ENCODE measurements at places on chromosomes 16 and 17.

DNA sequence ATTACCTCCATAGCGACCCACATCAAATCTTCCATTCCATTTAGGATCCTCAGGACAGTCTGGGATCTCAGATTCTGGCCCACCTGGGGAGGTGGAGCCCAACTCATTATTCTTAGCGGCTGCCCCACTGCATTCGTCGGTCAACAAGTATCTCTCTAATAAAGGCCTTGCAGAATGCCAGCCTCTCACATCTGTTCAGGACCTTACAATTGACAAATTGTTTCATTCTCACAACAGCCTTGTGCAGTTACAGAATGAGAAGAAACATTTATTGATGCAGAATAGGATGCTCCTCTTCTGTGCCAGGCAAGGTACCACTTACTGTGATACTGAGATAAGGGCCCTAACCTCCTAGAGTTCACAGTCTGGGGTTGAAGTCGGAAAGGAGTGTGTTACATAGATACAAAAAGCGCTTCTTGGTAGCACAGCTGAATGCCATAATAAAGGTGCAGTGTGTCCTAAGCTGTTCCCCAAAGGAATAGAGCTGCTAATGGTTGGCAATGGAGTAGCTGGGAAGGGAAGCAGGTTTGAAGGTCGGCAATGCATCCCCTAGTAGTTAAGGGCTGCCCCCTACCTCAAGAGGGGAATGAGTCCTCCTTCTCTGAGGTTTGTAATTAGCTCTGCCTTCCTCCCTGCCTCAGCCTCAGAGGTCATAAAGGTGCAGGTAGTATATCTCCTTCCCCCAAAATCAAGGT, 2.3 kb upstream of the MPP2 start:
- no peak for DNase-seq

DNA sequence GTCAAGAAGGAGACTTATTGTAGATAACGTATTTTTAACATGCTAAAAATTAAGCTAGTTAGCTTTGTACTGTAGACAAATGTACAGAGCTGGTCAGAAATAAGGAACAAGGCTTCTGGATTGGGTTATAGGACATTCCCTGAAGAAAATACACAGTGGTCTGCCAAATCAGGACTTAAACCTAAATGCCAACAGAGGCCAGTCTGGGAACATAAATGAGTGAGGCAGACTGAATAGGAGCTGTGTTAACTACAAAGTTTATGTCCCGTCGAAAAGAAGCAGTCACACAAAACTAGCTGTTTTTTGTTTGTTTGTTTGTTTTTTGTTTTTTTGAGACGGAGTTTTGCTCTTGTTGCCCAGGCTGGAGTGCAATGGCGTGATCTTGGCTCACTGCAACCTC, 120.4 kb upstream of the C17orf78 start:
- DNase-seq: no peak

GRCh38 chr16:3256866-3257465, 533 bp upstream of the MEFV start:
- peak; percentile 5 for DNase-seq

DNA sequence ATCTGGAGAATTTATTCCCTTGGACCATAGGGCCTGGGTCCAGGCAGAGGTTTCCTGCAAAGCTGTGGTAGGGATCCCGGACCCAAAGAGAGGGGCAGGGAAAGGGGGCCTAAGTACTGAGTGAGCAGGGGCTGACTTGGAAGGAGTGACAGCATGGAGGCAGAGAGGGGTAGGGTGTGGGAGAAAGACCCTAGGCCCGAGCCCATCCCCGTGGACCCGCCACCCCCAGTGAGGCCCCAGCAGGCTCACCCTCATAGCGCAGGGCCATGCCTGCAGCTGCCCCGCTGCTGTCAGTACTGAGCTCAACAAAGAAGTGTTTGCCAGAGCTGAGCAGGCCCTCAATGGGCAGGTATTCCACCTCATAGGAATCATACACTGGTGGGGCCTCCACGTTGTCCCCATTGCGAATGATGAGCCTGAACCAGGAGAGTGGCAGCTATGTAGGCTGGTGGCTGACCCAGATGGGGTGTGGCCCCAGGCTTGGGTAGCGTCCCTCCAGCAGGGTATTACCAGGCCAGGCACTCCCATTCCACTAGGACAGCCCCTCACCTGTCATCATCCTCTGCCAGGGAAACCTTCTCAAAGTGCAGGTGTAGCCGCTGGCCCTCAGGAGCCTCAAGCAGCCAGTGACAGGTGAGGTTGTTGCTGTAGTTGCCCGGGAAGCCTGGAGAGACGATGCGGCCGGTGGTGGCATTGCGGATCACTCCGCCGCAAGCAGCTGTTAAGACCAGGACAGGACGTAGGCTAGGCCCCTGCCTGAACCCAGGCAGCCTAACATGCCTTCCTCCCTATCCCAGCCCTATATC, 9.1 kb upstream of the PHF12 start:
- no peak for DNase-seq

DNA sequence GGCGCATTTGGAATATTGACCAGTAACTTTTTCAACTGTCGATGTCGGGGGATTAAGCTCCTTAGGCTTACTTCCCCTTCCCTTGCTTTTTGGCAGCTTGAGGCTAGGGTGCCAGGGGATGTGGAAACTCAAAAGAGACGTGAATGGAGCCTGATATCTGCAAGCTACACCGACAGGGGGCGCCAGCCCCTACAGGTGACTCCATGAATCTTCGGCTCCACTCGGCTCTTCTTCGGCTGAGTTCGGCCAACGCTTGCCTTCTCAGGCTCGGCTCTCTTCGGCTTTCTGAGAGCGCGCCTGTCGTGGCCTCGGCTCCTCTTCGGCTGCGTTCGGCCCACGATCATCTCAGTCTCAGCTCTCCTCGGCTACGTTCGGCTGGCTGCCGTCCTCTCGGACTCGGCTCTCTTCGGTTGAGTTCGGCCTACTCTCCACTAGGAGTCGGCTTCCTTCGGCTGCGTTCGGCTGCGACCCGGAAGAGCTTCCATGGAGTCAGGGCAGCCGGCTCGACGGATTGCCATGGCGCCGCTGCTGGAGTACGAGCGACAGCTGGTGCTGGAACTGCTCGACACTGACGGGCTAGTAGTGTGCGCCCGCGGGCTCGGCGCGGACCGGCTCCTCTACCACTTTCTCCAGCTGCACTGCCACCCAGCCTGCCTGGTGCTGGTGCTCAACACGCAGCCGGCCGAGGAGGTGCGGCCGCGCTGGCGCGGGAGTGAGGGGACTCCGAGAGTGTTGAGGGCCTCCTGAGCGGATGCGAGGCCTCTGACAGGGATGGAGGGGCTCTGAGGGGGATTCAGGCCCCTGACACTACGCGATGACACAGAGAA, at the start of gene ERCC4:
TSS of gene ERCC4 (plus strand) at position 472 of the 827 bp plus-strand sequence. CDS start at position 484, 12 bp downstream.
- DNase-seq: peak; percentile 99

DNA sequence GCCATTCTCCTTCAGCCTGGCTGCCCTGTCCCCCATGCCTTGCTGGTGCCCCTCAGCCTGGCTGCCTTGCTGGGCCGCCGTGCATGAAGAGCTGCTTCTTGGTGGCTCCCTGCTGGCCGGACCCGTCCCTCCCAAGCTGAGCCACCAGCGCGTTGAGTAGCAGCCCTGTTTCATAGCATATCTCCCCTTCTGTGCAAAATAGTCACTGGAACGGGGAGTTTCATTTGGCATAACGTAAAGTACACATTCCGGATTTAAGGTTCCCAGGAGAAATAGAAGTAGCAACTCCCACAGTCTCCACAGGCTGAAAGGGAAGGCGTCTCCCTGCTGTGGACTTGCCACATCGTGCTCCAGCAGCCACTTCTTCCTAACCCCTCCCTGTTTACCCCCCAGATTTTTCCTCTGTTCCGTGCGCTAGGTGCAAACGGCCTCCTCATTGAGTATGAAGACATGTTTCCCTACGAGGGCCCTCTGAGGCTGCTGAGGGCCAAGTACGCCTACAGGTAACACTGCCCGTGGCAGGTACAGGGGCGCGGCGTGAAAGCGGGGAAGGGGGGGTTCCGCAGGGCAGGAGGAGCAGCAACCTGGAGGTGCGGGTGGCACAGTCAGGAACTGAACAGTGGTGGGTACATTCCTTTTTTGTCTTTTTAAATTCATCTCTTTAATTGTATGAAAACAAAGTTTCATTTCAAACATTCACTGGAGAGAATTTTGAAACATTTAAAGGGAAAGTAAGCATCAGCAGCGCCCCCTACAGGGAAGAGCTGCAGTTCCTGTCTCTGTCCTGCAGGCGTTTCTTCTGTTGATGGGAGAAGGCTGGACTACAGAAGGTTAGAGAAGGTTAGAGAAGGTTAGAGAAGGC, 5.8 kb upstream of the OGFOD3 start:
- peak; percentile 43 for DNase-seq

- no peak for DNase-seq
These were observed 9.6 kb downstream of the ZNF205 start for GRCh38 chr16:3121851-3122467.

- no peak for DNase-seq
These were observed 37.6 kb upstream of the KLHDC4 start for GRCh38 chr16:87803385-87803784.

GRCh38 chr16:48373258-48374029, 11.8 kb downstream of the SIAH1 start:
- DNase-seq: no peak

DNA sequence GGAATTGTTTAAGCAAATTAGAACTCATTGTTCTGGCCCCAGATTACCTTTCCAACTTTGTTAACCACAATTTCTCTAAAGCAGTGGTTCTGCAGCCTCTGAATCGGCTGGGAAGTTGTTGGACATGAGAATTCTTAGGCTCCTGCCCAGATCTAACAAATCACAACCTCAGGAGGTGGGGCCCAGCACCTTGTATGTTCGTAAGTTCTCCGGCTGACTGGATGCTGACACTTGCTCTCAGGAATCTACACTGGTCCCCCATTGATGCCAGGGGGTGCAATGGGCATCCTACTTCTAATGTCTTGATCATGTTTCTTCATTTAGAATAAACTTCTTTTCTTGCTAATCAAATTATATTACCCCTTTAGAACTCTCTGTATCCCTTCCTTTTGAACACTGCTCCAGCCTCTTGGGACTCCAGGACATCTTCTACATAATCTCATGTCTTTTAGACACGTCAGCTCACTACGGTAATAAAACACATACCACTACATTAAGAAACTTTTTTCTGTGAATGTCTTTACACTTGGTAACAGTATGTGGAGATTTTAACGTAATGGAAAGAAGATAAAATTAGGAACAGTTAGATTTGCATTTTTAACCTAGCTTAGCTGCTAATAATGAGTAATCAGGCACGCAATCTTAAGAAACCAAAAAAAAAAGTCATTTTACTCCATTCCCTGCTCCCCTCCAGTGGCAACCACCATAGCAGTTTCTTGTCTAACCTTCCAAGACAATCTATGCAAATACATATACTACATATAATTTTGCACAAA, 143.2 kb downstream of the ITFG1 start:
- no peak for DNase-seq

GRCh38 chr16:74759564-74759963, 15.1 kb downstream of the FA2H start:
- no peak for DNase-seq

DNA sequence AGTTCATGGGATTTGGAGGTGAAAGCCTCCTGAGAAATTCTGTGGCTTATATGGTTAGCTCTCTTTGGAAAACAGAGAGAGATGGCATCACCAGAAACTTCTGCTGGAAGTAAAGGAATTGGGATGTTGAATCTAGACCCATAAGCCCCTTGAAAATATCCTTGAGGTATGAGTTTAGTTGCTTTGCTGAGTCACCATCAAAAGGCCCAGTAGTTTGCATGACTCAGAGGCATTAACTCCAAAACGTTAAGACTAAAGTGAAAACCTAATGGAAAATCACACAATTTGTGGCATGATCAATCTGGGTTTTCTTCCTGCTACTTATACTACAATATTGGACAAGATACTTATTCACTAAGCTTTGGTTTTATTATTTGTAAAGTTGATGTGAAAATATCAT, 349.2 kb upstream of the SALL1 start:
- DNase-seq: no peak

- peak; percentile 53 for DNase-seq
These were observed 7.6 kb downstream of the EPX start for GRCh38 chr17:58200024-58200633.

GRCh38 chr17:74514632-74515334, 16.5 kb downstream of the CD300LB start:
- no peak for DNase-seq

- no peak for DNase-seq
These were observed 27.7 kb downstream of the RTN4RL1 start for GRCh38 chr17:1997289-1997926.

GRCh38 chr17:77086433-77087010, 54.2 kb upstream of the SEC14L1 start:
- DNase-seq: peak; percentile 70

DNA sequence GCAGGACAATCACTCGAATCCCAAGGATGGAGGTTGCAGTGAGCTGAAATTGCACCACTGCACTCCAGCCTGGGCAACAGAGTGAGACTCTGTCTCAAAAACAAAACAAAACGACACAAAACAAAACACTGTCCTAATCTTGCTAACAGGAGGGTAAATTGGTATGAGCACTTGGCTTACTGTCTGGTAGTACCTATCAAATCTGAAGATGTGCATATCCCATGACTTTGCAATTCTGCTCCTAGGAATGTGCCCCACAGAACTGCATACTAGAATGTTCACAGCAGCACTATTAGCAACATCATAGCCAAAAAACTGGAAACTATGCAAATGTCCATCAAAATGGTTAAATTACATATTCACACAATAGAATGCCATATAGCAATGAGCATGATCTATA, 15.7 kb downstream of the MTSS2 start:
- no peak for DNase-seq

DNA sequence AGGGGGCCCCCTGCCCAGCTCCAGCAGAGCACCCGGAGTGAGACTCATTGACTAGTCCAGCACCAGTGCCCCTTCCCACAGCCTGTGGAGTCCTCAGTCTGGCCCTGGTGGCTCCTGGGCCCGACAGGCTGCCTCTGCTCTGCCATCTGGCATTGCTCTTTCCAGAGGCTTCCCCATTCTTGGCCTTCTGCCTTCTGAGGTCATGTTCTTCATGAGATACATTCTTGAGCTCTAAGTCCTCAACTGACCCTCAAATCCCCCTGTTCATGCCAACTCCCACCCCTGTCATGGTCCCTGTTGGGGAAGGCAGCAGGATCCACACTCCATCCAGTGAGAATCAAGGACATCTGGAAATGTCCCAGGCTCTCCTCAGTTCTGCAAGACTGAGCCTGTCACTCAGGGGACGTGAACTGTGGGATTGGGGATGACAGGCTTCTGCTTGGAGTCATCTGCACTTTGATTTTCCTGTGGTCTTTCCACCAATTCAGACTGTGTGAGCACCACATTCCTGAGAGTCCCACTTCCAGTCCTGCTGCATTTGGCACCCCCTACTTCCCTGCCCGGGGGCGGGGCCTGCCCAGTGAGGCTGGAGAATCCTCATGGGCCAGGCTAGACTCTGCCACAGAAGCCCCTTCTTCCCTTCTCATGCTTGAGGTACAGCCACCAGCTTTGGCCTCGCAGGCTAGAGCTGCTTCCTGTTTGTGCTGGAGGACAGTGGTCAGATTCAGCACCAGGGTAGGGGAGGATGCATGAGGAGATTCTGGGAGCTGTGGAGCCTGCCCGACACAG, 2.7 kb downstream of the TRPV2 start:
- DNase-seq: peak; percentile 70

DNA sequence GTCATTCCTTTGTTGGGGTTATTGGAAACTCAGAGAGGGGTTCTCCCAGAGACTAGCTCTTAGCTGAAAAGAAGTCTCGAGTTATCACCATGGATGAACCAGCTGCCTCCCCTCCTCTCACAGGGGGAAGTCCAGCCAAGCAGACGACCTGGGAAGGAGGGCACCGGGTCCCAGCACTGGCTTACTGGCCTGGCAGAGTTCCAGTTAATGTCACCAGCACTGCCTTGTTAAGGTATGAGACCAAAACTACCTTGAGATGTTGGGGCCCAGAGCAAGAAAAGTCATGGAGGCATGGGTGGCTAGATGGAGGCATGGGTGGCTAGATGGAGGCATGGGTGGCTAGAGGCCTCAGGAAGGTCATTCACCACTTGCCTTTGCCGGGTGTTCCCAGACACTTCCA, 72.4 kb downstream of the WIPI1 start:
- DNase-seq: no peak

All from fibroblast of skin of scalp (primary cell).